ENCODE measurements at places on chromosomes 16 and 17.
A peak's percentile ranks its signal among the peaks of the same experiment; 100 is the strongest.

GRCh38 chr16:49703483-49703882, 152.4 kb downstream of the ZNF423 start:
- DNase-seq, result no peak

- DNase-seq, result no peak
These were observed 17.9 kb upstream of the NSMCE1 start for GRCh38 chr16:27286451-27286850.

DNA sequence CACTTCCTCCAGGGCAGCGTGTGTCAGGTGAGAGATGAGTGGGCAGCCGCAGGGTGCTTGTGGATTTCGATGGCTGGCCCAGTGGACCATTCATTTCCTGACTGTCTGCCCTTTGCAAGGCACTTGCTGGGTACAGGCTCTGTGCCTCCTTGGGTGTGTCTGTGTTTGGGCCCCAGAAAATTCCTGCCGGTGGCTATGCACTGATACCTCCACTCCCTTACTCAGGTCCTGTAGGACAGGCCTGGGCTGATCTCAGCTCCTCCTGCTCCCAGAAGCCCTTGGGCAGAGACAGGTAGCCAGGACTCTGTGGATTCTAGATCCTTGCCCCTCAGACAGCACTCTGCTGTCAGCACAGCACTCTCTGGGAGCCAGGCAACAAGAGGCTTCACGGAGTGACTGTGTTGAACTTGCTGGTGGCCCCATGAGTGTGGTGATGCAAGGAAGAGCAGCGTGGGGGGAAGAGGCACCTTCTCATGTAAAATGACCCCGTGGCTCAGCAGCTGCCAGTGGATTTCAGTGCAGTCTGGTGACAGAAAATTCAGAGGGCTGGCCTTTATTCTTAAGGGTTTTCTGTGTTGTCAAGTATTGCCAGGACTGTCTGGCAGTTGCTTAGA, 29.0 kb downstream of the PGS1 start:
- DNase-seq, result no peak

DNA sequence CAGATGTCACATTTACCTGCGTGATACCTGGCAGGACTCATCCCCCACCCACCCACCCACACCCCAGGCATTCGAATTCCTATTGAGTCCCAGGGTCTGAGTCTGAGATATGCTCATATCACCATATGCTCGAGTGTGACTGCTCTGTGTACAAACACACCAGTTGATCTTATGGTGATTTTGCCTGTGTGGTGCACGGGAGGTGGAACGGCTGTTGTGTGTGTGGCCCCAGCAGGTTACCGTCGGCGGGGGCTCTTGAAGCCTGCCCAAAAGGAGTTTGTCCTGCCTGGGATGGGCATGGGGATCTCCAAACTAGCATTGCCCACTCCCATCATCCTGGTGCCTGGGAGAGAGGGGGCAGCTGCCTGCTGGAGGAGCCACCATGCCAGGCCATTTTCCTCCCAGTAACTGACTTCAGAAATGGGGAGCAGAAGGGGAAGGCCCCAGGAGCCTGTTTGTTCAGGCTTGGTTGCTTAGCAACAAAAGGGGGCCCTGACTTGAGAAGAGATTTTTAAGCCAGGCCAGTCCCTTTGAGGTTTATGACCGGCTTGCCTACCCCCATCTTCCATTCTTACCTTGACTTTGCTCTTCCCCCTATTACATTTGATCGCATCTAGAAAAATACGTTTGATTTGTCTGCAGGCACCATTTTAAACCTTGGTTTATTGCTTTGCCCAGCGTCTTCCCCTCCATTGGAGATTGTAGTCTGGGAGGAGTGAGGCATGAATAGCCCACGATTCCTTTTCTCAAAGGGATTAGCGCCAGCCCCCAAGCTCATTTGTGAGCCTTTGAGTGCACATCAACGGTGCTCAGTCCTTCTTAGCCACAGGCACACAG, 217.7 kb downstream of the CCDC182 start:
- DNase-seq, result no peak

DNA sequence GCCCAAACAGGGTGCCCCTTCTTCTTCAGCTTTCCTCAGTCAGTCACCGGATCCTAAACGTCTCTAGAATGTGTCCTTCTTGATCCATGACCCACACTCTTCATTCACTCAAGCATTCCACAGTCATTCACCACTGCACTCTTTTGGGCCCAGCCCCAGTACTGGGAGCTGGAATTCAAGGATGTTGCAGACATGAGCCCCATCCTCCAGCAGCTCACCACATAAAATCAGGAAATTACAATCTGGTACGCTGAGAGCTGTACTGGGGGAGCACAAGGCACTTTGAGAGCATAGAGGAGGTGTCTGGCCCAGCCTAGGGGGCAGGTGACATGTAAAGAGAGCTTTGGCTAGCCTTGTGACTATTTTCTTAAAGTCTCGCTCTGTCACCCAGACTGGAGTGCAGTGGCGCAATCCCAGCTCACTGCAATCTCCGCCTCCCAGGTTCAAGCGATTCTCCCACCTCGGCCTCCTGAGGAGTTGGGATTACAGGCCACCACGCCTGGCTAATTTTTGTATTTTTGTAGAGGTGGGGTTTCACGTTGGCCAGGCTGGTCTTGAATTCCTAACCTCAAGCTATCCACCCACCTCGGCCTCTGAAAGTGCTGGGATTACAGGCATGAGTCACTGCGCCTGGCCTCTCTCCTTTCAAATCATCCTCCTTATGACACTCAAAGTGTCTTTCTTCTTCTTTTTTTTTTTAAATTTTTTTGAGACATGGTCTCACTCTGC, 18.7 kb downstream of the CES4A start:
- no peak for DNase-seq

GRCh38 chr17:13806092-13806491, 204.4 kb upstream of the HS3ST3A1 start:
- DNase-seq, result no peak

DNA sequence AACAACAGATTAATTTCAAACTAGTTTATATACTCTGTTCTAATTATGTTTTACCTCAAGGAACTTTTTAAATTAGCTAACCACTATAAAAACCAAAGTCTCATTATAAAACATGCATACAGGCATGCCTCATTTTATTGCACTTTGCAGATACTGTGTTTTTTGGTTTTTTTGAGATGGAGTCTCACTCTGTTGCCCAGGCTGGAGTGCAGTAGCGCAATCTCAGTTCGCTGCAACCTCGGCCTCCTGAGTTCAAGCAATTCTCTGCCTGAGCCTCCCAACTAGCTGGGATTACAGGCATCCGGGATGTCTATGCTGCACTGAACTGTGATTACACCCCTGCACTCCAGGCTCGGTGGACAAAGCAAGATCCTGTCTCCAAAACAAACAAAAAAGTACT, 8.8 kb upstream of the JPT1 start:
- DNase-seq, result no peak

GRCh38 chr16:57235128-57236021, 9.7 kb upstream of the ARL2BP start:
- DNase-seq, result peak; percentile 1

DNA sequence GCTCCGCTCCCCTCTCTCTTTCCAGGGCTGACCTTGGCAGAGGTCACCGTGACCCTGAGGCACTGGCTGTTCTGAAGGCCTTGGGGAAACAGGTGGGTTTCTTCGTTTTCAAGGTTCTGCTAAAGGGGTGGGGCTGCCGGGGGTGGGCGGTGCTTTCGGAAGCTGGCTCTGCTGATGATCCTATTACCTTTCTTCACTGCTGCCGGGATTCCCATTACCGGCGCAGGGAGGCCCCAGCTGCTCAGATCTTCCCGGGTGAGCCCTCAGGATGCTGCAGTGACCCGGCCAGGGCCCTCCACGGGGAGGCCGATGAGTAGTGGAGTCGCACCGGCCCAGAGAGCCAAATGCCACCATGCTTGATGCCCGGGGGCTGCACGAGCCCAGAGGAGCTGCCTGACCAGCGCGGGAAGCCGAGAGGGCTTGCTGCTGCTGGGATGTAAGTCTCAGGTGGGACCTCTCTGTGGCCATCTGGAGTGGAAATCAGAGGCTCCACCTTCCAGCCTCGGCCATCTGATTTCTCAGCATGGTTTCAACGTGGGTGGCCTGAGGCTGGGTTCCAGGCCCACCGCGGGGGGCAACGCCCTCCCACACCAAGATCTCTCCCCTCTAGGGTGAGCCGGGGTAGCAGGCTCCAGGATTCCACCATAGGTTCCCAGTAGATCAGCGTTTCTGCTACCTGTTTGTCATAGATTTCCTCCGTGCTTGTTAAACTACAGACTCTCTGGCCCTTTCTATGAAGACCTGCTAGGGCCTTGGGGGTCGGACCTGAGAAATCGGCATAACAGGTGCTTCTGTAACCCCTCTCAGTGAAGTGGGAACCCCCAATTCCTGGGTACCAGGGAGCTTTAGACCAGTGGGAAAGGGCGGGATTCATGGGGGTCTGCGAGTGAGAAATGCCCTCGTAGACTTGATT, 21.6 kb upstream of the ADCY7 start:
- DNase-seq, result no peak

DNA sequence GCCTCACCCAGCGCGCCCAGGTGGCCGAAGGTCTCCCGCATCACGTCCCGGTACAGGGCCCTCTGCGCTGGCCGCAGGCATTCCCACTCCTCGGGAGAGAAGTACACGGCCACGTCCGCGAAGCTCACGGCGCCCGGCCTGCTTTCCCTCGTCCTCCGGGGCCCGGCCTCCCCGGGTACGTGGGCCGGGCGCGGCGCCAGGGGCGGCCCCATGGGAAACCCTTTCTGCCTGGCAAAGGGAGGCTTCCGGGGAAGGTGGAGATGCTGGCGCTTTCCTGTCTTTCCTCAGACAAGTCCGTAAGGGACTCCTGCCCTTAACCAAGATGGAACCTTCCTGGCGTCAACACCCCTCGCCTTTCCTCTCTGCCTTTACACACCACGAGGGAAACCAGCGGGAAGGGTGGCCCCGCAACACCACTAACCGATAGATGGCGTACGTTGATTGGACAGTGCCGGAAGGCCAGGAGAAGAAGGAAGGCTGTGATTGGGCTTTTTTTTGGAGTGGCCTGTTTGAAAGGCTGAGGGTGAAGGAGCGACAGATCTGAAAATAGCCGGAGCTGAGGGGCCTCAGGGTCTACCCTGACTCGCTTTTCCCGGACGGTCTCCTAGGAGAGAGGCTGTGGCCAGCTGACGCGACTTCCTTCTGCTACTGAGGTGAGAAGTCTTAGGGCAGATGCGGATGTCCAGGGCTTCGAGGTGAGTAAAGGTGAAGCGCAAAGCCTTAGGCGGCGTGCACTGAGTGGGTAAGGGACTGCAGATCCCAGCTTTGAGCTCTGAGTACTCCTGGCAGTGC, at the start of gene ZNF785:
ZNF785 (minus strand) TSS at position 298 of the 792 bp plus-strand sequence; CDS start at position 212, 86 bp downstream.
- DNase-seq, result peak; percentile 97

DNA sequence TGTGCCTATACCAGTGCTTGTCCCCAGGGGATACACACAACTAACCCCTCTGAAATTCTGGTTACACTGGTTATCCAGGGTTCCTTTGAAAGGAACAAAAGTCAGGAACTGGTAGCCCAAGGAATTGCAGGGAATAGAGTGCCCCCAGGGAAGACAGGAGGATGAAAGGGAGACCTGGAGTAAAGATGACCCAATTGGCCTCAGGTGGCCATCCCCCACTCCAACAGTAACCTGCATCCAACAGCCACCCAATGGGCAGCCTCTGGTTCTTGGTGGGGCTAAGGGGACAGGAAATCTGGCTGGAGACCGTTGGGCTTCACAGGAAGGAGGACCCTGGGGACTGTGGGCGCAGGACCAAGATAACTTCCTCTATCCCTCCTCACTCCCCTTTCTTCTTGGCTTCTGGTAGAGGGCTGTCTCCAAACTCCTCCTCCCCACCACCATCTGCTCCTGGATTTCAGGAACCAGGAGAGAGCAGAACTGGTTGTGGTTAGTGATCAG, 826 bp upstream of the MPO start:
- DNase-seq, result peak; percentile 78

DNA sequence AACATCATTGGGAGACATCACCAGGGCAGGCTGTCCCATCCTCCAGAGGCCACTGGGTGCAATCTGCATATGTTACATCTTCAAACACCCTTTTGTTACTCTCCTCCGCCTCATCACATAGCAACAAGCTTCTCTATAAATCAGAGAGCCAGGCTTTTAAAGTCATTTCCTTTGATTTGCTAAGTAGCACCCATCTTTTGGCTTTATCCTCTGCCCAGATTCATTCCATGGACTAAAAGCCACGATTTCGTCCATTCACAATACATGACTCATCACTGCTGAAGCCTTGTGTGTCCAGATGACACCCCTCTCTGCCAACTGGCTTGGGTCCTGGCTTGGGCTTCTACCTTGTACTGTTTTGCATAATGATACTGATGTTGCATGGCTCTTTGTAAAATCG, 2.0 kb upstream of the KRT38 start:
- DNase-seq, result no peak

GRCh38 chr17:65588181-65588808, 26.8 kb upstream of the AXIN2 start:
- DNase-seq, result no peak

DNA sequence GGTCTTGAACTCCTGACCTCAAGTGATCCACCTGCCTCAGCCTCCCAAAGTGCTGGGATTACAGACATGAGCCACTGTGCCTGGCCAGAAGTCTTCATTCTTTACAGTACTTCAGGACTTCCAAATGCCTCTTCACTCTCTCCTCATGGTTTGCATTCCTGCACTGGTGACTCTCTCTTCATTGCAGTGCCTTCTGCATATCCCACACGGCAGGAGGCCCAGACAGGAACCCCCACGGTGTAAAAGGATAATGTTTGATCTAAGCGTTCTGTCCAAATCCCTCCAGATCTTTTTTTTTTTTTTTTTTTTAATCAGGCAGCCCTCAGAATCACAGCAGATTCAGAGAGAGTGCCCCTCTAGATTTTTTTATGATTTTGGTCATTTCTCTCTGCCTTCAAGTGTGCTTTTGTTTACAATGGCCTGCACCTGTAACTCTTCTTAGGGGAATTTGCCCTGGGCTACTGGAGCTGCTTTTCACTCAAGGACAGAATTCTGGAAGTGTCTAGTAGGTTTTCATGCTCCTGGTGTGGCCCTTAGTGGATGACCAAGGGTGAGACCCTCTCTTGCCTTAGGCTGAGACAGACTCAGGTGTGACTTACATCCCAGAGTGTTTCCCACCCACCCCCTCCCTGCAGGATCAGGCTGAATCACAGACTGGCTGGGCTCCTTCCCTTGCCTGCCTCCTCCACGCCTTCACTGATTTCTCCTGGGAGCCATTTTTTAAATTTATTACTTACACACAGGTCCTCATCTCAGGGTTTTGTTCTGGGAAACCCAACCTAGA, 19.8 kb upstream of the NF1 start:
- DNase-seq, result no peak

DNA sequence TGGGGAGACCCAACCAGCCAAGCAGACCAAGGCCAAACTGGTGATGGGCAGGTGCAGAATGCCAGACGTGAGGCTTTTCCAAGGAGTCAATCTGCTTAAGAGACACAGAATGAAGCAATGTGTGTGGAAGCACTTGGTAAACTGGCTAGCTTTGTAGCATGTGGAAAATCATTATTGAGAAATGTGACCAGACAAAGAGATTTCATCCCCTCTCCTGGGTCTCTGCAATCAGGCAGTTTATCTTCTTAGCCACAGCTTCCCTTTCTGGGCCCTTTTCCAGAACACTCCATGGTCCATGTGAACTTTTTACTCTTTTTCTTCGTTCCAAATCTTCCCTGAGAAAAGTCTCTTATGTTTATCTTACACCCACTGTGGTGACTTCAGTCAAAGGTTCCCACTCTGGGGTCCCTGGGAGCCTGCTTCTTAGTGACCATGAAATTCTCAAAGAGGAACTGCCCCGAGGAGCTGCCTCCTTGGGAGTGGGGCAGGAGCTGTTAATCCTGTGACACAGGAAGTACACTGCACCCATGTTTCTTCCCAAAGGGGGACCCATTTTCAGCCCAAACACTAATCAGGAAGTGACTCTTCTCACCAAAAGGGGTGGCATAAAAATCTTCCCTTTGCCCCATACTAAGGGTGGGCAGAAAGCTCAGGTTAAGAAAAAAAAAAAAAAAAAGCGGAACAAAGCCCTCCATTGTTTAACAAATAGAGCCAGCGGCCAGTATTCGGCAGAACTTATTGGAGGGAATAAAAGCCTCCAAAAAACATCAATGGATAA, 346.2 kb upstream of the ASIC2 start:
- DNase-seq, result no peak

Data from GDM1 (cell line).